T-helper 17 cell (primary cell): ENCODE measurements at places on chromosomes 2 and 18.

- no peak for DNase-seq
These were observed 43.2 kb downstream of the SP140 start for GRCh38 chr2:230268606-230269243.

DNA sequence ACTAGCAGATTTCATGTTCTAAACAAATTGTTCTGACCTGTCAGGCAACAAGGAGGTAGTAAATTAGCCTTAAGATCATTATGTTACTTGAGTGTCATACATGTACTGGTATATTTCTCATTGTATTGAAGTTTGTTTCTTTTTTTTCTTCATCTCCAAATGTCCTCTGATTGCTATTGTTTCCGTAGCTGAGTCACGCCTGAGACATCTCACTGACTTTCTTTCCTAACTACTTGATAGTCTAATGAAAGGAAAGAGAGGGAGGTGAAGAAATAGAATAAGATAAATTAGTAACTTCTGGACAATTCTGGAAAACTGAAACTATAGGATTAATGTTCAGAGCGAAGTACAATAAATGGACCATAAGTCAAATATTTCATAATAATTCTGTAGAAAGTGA is 1049.9 kb downstream of the TSN start:
- no peak for DNase-seq

GRCh38 chr2:195181059-195181705 is 475.8 kb upstream of the SLC39A10 start:
- DNase-seq: no peak

GRCh38 chr2:88036182-88036581 is 19.4 kb downstream of the KRCC1 start:
- no peak for DNase-seq

DNA sequence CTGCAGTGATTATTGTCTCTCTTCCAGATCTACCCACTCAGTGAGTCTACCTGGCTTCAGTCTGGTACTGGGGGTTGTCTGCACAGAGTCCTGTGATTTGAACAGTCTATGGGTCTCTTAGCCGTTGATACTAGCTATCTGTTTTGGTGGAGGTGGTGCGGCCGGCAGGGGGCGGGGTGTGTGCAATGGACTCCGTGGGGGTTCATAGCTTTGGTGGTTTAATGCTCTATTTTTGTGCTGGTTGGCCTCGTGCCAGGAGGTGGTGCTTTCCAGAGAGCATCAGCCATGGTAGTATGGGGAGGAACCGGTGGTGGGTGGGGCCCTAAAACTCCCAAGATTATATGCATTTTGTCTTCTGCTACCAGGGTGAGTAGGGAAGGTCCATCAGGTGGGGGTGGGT is 1120.1 kb upstream of the FAM98A start:
- no peak for DNase-seq

DNA sequence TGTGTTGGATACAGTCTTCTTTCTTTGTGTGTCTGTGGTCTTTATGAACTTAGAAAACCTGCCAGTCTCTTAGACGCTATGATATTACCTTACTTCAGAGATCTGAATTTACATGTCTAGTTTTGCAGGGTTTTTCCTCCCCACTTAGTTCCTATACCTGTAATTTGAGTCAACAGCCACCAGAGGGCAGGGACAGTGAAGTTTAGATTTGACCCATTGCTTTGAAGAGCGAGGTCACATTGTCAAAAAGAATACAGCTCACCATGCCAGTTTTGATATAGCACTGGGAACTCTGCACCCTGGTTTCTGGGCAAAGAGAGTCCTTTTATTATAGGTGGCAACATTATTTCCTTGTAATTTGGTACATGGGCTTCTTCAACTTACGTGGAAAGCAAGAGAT is 102.3 kb downstream of the MAPK4 start:
- no peak for DNase-seq
